GM06990 (cell line): ENCODE measurements at places on chromosomes 4 and X.

DNA sequence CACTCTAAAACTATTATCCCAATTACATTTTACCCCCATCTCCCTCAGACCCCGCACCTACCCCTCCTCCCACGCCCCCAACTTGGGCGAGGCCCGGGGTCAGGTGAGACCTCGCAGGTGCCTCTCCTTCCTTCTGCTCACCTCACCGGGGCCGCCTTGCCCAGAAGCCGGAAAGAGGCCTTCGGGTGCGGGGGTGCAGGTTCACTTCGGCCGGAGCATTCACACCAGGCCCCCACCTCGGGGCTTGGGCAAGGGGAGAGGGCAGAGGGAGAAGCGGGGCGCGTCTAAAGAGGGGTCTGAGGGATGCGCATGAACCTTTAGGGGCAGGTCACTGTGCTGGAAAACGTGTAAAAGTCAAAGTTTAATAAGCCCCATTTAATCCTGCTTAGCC, 427 bp downstream of the ZNF182 start:
- no peak for DNase-seq

DNA sequence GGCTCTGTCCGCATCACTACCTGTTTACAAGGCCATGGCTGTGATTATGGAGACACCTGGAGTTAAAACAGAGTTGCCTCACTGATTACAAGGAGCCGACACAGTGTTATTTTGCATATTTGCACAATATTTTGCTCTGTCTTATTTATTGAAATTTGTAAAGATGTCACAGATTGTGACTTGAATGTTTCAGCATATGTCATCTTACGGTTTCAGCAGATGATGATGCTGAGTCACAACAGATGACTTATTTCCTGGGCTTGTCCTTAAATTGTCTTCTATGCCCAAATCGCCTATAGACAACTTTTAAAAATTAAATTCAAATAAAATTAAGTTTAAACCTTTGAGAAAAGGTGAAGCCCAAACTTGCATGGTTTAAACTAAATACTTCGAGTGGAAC, 87.1 kb upstream of the INPP4B start:
- no peak for DNase-seq

GRCh38 chrX:57417827-57418226, 131.3 kb downstream of the FAAH2 start:
- DNase-seq, result no peak

GRCh38 chrX:120260369-120260768, 9.8 kb downstream of the ZBTB33 start:
- no peak for DNase-seq

- DNase-seq, result no peak
Measured at GRCh38 chr4:72895408-72895807, 174.1 kb downstream of the COX18 start.

DNA sequence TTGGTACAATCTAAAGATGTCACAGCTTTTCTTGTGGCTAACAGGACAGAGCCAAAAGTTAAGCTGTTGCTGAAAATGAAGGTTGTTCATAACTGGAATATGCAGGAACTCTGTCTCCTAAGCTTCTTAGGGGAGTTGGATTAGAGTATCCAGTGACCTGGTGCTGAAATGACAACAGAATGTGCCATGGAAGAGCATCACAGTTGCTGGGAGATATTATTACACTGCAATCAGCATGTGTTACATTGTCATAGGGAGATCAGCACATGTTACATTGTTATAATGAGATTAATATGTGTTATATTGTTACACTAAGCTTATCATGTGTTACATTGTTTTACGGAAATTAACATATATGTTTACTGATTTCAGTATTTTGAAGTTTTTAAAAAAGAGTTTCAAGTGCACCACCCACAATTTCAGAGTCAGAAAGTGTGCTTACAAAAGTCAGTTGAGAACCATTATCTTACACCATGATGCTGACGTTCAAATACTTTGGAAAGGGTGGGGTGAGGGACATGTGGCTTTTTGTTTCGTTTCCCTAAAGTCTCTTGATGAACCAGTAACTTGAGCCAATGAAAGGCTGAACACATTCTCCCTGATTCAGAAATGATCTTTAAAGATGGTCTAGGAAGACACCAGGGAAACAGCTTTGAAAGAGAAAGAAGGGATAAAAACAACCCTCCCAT, 113.4 kb downstream of the DRD5 start:
- no peak for DNase-seq

DNA sequence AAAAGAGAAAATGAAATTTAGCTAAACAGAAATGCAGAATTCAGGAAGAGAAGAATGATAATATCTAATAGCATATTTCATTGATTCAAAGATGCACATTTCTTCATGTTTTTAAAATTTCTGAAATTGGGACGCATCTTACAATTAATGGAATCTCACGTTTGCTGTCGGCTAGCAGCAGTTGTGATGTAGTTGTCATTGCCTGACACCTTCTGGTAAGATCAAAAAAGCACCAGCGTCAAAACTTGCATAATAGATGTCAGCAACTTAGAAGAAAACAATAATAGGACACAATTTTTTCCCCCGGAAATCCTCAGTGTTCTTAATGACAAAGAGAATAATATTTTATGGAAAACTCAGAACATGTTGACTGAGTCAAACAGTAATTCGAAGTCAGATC, 29.8 kb upstream of the SLC7A3 start:
- DNase-seq, result no peak

- no peak for DNase-seq
Measured at GRCh38 chr4:131721883-131722282, 1427.2 kb upstream of the PCDH10 start.

DNA sequence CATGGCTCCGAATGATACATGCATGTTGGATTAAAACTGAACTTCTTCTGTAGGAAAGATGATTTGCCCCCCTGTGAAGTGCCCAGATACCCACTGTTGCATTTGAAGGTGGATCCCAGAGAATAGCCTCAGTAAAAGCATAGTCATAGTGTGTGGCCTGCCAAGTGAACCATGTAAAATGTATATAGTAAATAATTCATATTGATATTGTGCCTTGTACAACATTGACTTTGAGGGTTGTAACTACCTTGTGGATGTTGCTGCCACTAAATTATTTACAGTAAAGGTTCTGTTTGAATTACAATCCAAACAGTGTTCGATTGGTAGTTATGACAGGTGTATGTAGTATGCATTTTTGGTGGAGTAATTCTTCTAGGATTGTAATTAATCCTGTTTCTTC, 19.2 kb downstream of the TMEM131L start:
- DNase-seq, result no peak
